ENCODE measurements at places on chromosomes 2 and 18.

GRCh38 chr2:201320701-201321100, 36.4 kb downstream of the FLACC1 start:
- H3K4me3 ChIP-seq = no peak overlapping the region
- H3K4me1 ChIP-seq = no peaks in the 10 kb centered on the region
- DNase-seq = no peak
- H3K36me3 ChIP-seq = peaks cover 50% of the 10 kb centered on the region

- no peaks in the 10 kb centered on the region for H3K4me1 ChIP-seq
- H3K4me3 ChIP-seq = no peak overlapping the region
- no peak for DNase-seq
Measured at GRCh38 chr2:146721486-146721885, 1123.3 kb upstream of the ACVR2A start.

DNA sequence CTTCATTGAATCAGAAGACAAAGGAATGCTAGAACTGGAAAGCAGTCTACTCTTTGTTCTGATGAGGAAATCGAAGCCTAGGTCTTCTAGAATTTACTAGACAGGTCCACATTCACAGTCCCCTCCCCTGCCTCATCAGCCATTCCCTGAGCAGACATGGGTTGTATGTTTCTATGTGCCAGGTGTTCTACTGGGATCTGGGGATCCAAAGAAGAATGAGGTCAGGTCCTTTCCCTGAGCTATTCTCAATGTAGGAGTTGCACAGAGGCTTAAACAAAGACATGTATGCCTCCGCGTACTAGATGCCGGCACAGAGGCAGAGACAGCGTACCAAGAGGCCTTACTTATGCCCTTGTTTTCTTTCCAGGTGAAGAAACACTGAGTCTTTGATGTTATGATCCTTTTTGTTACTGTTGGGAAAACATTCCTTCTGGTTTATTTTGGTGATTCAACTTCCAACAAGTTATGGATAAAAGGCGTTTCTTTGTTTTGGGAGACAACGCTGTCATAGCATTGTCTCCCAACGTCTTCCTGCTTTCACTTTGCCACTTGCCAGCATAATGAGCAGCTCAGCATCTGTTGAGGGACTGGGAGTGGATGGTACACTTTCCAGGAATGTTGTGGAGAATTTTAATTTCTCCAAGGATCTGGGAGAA, 174.4 kb downstream of the ALPK2 start:
- no peak for DNase-seq
- peaks cover 2% of the 10 kb centered on the region for H3K4me1 ChIP-seq
- H3K4me3 ChIP-seq = no peak overlapping the region
- no peaks in the 10 kb centered on the region for H3K36me3 ChIP-seq
- peaks cover 11% of the 10 kb centered on the region for H3K27me3 ChIP-seq
- H3K27ac ChIP-seq = no peak overlapping the region

- H3K4me1 ChIP-seq = peaks cover 10% of the 10 kb centered on the region
- peaks cover 25% of the 10 kb centered on the region for H3K36me3 ChIP-seq
- no peaks in the 10 kb centered on the region for H3K27me3 ChIP-seq
- DNase-seq = no peak
Measured at GRCh38 chr2:53740170-53740569, 27.4 kb upstream of the CHAC2 start.

- no peaks in the 10 kb centered on the region for H3K4me1 ChIP-seq
- DNase-seq = no peak
- peaks cover 4% of the 10 kb centered on the region for H3K27me3 ChIP-seq
- no peak overlapping the region for H3K27ac ChIP-seq
Measured at GRCh38 chr2:175525975-175526374, 344.5 kb upstream of the ATP5MC3 start.

DNA sequence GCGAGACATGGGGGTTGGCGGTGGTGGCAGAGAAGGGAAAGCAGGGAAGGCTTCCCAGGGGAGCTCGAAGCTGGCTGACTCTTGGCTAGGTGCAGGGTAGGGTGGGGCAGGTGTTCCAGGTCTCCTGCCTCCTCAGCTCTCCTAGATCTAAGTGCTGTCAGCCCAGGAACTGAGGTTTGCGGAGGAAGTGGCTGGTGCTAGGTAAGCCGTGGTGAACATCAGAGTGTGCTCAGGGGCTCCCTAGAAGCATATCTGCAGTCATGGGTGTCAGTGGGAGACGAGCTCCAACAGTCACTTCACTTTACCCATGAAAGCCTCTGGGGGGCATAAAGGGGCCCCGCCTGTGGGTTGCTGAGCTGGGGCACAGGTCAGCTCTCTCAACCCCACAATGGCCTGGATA, 34.1 kb downstream of the ARHGEF4 start:
- H3K27ac ChIP-seq = no peak overlapping the region
- peaks cover 10% of the 10 kb centered on the region for H3K27me3 ChIP-seq
- no peaks in the 10 kb centered on the region for H3K4me1 ChIP-seq
- no peak for DNase-seq
- no peak overlapping the region for H3K4me3 ChIP-seq
